ENCODE measurements at places on chromosomes 7 and 10. TPM values are rescaled to one million over a fixed set of nuclear protein-coding genes. Genes with fewer than 3 reads are reported as not detected.

DNA sequence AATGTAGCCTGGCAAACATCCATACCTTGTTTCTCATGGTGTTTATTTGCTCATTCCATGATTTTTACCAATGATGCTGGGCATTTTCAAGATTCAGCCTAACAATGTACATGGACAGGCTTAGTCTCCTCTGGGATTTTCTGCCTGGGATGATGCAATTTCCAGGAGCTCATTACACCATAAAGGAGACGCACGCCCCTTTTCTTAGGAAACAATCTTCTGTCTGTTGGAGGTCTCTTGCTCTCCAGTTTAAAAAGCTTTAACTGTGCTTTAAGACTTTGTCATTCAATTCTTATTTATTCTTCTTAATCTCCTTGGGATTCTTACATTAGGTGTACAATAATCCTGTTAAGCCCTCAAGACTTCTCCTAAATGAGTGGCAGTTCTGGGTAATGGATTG lies 150.3 kb upstream of the NRP1 start:
- H3K4me3 ChIP-seq: no peak overlapping the region
- no peaks in the 10 kb centered on the region for H3K4me1 ChIP-seq
- no peaks in the 10 kb centered on the region for H3K27me3 ChIP-seq

- DNase-seq: no peak
- H3K36me3 ChIP-seq: no peaks in the 10 kb centered on the region
- no peak overlapping the region for H3K4me3 ChIP-seq
- H3K27ac ChIP-seq: no peak overlapping the region
These were observed 155.7 kb upstream of the HGF start for GRCh38 chr7:81925530-81925929.

- no peak for DNase-seq
- peaks cover 37% of the 10 kb centered on the region for H3K27me3 ChIP-seq
- H3K4me3 ChIP-seq: no peak overlapping the region
- H3K36me3 ChIP-seq: peaks cover 19% of the 10 kb centered on the region
These were observed 9.0 kb downstream of the CYP2W1 start for GRCh38 chr7:991729-992656.

- no peaks in the 10 kb centered on the region for H3K27me3 ChIP-seq
- peaks cover 19% of the 10 kb centered on the region for H3K36me3 ChIP-seq
- H3K4me3 ChIP-seq: no peak overlapping the region
- no peak for DNase-seq
- H3K27ac ChIP-seq: no peak overlapping the region
These were observed 19.5 kb downstream of the STAM start for GRCh38 chr10:17663450-17663849.

- no peak for DNase-seq
- no peaks in the 10 kb centered on the region for H3K4me1 ChIP-seq
- H3K36me3 ChIP-seq: no peaks in the 10 kb centered on the region
- no peak overlapping the region for H3K4me3 ChIP-seq
These were observed 44.0 kb upstream of the ANKRD1 start for GRCh38 chr10:90964781-90965465.

DNA sequence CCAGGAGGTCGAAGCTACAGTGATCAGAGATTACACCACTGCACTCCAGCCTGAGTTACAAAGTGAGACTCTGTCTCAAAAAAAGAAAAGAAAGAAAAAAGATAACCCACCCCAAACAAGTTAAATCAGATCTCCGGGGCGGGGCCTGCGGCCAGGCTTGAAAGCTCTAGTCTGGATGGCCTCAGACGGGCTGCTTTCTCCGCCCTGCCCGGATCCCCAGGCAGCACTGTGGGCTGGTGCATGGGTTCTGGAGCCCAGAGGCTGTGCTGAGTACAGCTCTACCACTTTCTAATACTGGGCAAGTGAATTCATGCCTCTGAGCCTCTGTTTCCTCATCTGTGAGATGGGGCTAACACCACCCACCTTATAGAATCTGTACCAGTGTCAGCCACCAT lies 83.7 kb downstream of the ZMIZ1 start:
- no peaks in the 10 kb centered on the region for H3K27me3 ChIP-seq
- no peak overlapping the region for H3K27ac ChIP-seq
- no peak for DNase-seq

DNA sequence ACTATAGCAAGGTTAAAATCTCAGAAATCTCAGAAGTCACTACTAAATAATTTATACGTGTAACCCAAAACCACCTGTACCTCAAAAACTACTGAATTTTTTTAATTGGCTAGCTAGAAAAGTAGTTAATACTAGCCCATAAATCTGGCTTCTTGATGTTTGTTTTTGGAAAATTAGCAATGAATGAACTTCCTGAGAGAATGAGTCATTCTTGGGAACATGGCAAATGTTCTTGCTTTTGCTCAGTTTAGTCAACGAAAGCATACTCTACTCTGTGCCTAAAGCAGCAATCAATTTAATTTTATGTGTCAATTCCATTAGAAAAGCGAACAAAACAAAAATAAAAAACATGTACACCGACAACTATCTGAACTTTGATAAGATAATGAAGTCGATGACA lies 69.2 kb downstream of the SEMA3E start:
- no peaks in the 10 kb centered on the region for H3K27me3 ChIP-seq
- no peaks in the 10 kb centered on the region for H3K36me3 ChIP-seq
- H3K4me3 ChIP-seq: no peak overlapping the region
- H3K27ac ChIP-seq: no peak overlapping the region

DNA sequence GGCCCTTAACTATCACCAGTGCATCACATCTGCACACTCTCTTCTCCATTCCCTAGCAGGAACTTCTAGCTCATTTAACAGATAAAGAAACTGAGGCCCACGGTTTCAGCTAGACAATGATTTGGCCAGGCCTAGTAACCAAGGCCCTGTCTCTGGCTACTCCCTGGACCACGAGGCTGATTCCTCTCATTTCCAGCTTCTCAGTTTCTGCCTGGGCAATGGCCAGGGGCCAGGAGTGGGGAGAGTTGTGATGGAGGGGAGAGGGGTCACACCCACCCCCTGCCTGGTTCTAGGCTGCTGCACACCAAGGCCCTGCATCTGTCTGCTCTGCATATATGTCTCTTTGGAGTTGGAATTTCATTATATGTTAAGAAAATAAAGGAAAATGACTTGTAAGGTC lies 13.5 kb downstream of the AQP1 start:
- no peaks in the 10 kb centered on the region for H3K27me3 ChIP-seq
- peaks cover 33% of the 10 kb centered on the region for H3K36me3 ChIP-seq
- DNase-seq: peak; percentile 0

DNA sequence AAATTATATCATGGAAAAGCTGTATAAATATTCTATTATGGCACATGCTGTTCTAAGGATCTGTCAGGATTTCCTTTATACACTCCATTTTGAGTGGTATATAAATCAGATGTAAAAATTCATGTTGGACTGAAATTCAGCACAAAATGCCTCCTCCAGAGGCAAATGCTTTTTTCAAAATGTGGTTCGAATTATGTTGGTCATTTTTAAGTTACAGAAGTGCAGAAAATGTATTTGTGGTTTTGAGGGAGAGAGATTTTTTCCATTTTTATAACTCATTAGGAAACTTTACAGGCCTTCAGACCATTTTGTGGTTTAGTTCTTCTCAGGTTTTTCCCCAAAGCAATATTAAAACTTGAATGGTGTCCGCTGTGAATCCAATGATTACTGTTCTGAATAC lies 2.9 kb downstream of the PPP1R3A start:
- no peaks in the 10 kb centered on the region for H3K4me1 ChIP-seq
- DNase-seq: no peak
- no peak overlapping the region for H3K4me3 ChIP-seq
- no peaks in the 10 kb centered on the region for H3K36me3 ChIP-seq
- H3K27ac ChIP-seq: no peak overlapping the region

MSMB gene
- total RNA-seq: not detected

PON1 gene
- not detected for total RNA-seq

CRTAC1 gene
- total RNA-seq: 7.2 TPM

HOXA9 gene
- 68.1 TPM for total RNA-seq
